ENCODE measurements at places on chromosomes 1 and 21. TPM values are rescaled to one million over a fixed set of nuclear protein-coding genes. Genes with fewer than 3 reads are reported as not detected.

The MROH9 gene
- not detected for total RNA-seq

The C1orf21 gene
- total RNA-seq: 1.2 TPM

The XCL1 gene
- total RNA-seq: not detected

The HAX1 gene
- 204 TPM for total RNA-seq

The TFF2 gene
- not detected for total RNA-seq

The SKI gene
- total RNA-seq: 25.5 TPM

DNA sequence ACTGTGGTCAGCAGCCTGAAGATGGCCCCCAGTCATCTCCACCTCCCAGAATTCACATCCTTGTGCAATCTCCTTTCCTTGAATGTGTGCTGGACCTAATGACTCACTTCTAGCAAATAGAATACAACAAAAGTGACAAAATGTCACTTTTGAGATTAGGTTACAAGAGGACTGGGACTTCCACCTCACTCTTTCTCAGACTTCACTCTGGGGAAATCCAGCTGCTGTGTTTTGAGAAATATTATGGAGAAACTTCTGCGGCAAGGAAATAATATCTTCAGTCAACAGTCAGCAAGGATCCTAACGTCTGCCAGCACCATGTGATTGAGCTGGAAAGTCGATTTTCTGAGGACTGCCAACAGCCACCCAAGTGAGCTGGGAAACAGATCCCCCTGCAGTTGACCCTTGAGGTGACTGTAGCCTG lies 70.5 kb upstream of the GADD45A start:
- DNase-seq: no peak

DNA sequence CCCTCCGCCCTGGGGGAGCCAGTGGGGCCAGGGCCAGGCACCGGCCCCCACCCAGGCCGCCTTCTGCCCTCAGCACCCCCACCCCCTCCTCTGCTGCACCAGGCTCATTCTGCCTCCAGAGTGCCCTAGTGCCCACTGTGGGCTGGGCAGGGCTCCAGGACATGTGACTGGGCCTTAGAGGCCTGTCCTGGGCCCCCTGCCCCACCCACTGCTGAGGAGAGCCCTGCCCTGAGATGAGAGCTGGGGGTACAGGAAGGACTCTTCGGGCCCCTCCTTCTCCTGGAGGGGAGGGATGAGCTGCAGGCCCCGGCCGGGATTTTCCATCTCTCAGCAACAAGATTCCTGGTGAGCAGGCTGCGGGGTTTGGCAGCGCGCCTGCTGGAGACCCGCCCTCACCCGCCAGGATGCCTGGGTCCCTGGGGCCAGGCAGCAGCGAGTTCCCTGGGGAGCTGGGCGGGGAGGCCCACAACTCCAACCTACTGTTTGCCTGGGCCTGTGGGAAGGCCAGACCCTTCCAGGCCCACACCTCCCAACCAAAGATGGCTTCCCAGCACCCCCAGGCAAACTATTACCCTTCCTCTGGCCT lies 14.0 kb downstream of the AHDC1 start:
- no peak for DNase-seq

GRCh38 chr1:48190881-48191280 lies 31.6 kb upstream of the SLC5A9 start:
- DNase-seq: no peak

DNA sequence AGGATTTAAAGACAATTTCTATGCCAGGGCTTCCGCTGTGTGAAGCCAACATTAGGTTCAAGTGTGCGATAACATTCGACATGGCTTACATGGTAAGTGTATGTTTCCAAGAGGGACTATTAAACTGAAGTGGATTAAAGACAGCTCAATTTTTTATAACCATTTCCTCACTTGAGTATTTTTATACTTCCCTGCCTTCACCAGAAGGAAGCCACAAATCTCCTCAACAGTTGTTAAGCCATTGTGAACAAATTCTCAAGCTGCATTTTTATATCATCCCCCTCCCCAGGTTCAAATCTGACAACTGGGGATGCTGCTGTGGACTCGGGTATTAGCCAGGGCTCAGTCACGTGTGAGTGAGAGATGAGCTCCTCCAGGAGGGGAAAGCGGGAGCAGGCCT lies 116.3 kb downstream of the RHOU start:
- no peak for DNase-seq

- no peak for DNase-seq
Observed at GRCh38 chr1:80448081-80448480, 1352.7 kb upstream of the ADGRL2 start.

GRCh38 chr1:153246018-153246417 lies 13.5 kb upstream of the LORICRIN start:
- DNase-seq: no peak

DNA sequence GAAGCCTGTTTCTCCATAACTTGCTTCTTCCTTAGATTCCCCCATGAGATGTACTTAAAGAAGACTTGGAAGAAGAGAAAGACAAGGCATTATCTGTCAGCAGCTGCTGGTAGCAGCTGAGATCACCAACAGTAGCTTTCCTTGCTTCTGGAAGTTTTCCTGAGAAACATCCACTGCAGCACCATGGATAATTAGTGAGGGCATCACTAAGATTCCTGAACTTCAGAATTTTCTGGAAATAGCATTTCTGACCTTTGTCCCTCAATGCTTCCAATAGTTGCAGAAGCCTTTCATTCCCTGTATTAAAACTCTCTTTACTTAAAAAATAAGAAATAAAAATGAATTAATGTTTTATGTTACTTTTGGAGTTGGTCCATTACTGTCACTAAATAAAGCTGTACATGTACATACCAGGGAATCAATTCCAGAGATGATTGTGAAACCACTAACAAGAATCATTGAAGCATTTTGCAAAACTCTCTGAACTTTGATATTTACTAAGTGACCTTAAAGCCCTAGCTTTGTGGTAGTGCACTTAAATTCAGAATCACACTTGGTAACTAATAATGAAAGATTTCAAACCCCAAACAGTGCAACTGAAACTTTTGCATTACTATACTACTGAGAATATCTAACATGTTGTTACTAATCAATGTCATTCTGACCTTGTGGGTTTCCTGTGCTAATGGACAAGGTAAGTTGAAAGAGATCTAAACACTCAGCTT lies at the start of gene CFHR4:
Gene CFHR4 (plus strand): TSS at position 538 of the 725 bp plus-strand sequence. CDS start 99 bp downstream, at position 637.
- DNase-seq: no peak

DNA sequence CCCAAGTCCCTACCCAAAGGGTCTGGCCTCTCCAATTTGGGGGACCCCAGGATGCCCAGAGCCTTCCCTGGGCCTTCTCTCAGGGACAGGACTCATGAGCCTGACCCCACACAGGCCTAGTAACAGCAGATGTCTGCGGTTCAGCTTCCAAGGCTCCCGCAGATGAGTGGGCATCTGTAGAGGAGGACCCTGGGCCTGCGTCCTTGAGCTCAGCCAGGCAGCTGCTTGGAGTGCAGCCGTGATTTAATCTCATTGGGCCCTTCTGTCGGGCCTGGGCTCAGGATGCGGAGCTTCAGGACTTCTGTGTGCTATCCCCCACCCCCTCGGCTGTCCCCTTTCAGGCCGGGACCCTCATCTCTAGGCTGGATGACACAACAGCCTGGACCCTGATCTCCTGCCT lies 35.4 kb downstream of the IGSF21 start:
- DNase-seq: no peak

- no peak for DNase-seq
Observed at GRCh38 chr1:150121236-150121862, 28.4 kb upstream of the PLEKHO1 start.

DNA sequence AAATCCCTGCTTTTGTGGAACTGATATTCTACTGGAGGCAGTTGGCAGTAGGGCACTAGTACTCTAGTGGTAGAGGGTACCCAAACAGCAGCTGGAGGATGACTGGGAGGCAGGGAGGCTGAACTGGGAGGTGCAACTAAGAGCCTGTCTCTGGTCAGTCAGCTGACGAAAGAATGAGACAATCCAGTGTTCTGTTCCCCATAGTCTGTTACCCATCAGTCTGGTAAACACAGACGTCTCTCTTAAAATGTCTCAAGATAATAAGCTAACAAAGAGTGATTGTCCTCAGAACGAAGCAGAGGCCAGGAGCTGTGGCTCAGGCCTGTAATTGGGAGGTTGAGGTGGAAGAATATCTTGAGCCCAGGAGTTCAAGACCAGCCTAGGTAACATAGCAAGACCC lies 30.4 kb downstream of the TFAP2E start:
- no peak for DNase-seq

GRCh38 chr1:94793296-94793656 lies 26.9 kb upstream of the SLC44A3 start:
- no peak for DNase-seq

DNA sequence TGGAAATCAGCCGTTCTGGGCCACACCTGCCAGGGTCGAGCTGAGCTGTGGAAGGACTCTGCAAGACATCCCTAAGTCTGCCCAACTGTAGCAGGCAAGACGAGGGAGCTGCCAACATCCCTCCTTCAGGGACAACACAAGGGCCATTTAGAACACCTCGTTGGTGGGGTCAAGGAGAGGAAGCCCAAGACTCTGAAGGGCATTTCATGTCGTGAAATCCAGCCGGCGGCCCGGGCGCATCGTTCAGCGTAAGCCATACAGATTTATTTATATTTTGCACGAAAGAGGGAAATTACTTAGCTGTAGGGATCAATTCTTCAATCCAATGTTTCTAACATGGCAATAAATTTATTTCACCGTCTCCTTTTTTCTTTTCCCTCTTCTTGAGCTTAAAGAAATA lies 101.7 kb upstream of the ZC3H12A start:
- DNase-seq: no peak

DNA sequence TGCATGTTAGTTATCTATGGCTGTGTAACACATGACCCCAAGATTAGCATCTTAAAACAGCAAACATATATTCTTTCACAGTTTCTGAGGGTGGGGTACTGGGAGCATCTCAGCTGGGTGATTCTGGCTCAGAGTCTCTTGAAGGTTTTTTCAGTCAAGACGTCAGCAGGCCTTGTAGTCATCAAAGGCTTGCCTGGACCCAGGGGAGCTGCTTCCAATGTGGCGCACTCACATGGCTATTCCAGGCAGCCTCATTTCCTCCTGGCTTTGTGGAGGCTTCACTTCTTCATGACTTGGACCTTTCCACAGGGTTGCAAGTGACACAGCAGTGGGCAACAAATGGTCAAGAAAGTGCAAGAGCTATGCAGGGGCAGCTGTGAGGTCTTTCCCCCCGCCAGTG lies 114.7 kb downstream of the ACTL8 start:
- DNase-seq: no peak

- no peak for DNase-seq
Observed at GRCh38 chr1:218642033-218642948, 297.2 kb downstream of the TGFB2 start.

GRCh38 chr1:2546515-2547209 lies 9.5 kb upstream of the TNFRSF14 start:
- DNase-seq: peak; percentile 94

- no peak for DNase-seq
Observed at GRCh38 chr21:26769613-26770188, 75.5 kb downstream of the ADAMTS1 start.

Measured in activated naive CD4-positive, alpha-beta T cell treated with anti-CD3 and anti-CD28 coated beads for 36 hours (primary cell).